ENCODE measurements at places on chromosomes 6 and 20.

GRCh38 chr6:156552849-156553248 lies 224.3 kb upstream of the ARID1B start:
- DNase-seq: no peak

DNA sequence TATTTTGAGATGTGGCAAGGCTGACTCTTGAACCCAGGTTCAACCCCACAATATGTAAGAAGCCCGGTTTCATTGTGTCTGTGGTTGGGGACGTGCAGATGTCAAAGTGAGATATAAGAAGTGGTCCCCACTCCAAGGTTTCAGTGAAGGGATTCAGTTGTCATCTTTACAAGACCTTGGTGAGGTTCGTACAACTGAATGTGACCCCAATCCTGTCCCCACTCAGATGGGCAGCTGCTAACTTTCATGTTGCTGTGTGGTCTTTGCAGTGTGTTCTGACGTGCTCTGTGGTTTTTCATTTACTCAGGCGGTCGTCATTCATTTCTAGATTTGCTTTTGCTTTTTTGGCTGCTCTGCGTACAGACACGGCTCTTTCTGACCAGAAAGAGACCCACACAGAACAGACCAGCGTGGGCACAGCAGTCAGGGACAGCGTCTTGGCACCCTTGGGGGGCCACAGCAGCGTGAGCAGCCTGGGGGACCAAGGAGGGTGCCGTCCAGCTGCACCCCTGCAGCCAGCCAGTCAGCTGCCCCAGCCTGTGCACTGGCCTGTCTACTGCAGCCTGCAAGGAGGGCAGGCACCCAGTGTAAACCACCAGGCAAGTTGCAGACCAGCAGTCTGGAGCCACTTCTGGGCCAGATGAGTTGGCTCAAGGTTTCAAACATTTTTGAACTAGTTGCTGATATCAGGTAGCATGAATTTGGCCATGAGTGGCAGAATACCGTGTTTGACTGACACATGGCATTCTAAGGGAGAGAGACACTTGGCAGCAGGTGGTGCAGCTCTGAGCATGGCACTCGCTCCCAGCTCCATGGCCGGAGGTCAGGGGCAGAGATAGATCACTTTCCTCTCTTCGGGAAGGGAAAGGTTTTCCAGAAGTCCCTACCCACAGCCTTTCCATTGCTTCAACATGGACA lies 49.4 kb upstream of the IRF4 start:
- DNase-seq: no peak

DNA sequence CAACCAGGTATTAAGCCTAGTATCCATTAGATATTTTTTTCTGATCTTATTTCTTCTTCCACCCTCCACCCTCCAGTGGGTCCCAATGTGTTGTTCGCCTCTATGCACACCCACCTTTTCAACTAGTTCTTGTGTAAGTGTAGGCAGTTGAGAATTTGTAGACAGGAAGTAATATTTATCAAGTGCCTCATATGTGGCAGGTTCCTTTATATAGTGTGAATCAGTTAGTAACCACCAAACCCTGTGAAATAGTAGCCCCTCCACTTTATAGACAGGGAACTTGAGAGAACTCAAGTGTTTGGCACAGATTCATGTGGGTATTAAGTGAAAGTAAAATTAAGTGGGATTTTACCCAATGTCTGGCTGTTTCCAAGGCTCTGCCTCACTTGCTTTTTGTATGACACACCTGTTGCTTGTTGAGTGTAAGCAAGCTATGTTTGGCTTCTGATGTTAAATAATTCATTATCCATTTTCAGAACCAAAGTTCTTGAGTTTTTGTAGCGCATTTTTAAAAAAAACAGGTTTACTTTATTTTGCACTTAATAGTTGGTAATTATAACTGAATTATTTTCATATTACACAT lies 24.8 kb downstream of the AFDN start:
- DNase-seq: no peak

DNA sequence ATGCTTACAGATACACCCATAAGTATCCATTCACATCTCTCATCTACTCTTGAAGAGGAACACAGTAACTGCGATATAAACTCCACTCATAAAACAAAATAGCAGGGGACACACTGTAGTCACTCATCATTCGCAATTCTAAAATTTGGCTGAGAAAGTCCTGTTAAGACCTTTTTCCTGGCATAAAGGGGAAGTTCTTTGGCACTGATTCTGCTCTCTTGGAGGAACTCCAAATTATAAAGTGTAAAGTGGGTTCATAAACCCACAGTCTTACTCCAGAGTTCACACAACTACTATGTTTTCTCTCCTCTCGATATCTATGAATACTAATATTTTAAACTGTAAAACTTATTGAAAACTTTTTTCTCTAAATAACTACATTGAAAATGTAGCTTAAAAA lies 80.6 kb downstream of the ADGB start:
- DNase-seq: no peak

GRCh38 chr6:142416179-142416578 lies 114.4 kb downstream of the ADGRG6 start:
- DNase-seq: peak; percentile 93

DNA sequence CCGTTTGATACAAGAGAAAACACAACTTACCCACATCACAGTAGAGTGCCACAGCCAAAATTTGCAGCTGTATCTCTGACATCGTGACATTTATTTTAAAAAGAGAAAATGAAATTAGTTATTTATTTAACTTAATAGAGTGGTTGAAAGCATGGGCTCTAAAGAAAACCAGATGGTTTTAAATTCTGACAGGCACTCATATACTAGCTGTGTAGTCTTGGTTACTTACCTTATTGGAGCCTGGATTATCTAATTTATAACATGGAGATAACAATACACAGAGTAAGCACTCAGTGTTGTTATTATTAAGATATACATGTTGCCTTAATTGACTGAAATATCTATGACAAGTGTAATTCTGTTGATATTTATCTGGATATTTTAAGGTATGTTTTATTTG lies 334.9 kb downstream of the GRIK2 start:
- no peak for DNase-seq

GRCh38 chr6:85066266-85066665 lies 301.9 kb upstream of the TBX18 start:
- no peak for DNase-seq

DNA sequence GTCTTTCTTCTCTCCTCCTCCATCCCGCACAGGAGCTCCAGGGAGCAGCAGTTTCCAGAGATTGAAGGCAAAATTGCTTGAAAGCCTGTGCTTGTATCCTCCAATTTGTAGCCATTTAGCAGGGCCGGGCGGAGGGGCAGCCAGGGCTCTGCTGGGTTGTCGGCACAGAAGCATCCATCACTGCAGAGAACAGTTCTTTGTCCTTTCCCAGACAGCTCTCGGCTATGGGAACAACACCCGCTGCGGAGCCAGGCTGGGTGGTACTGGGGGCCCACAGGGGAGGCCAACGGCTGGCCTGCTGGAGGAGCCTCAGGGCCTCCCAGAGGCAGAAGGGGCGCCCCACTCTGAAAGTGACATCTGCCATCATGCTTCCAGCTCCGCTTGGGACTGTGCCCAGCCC lies 7.8 kb downstream of the HRH3 start:
- no peak for DNase-seq

DNA sequence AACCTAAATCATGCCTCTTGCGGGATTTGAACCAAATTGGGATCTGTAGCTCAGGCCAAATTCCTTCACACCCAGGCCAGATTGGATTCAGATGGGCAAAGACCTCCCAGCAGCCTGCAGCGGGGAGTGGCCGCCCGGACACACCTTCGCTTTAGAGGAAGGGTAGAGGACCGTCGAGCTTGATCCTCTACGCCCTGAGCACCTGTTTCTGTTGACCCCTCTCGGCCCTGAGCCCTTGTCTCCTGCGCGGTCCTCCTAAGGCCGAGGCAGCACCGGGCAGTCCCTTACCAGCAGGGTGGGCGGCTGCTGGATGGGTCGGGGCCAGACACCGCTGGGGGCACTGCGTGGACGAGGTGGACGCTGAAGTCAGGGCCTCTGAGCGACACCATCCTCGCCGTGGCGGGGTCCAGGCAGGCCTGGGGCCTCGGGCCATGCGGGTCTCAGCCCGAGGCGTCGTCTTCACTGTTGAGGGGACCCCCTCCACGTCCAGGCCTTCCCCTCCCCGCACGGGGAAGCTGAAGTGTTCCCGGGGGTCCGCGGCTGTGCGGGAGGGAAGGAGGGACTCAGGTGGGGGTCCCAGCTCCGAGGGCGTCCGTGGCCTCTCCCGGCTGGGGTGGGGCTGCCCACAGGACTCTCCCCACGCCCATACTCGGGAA lies 114.8 kb downstream of the SMOC2 start:
- no peak for DNase-seq
